ENCODE measurements at places on chromosomes 12 and 14. TPM values are rescaled to one million over a fixed set of nuclear protein-coding genes. Genes with fewer than 3 reads are reported as not detected.

PRR4 gene
- not detected for total RNA-seq

ENO2 gene
- 59.6 TPM for total RNA-seq

MEG3 gene
- total RNA-seq = 165 TPM

MYF6 gene
- not detected for total RNA-seq

SLC10A1 gene
- not detected for total RNA-seq

All from cardiac atrium fibroblast (primary cell).